Activated CD4-positive, alpha-beta memory T cell treated with anti-CD3 and anti-CD28 coated beads for 36 hours (primary cell): ENCODE measurements at places on chromosomes 4 and X.

DNA sequence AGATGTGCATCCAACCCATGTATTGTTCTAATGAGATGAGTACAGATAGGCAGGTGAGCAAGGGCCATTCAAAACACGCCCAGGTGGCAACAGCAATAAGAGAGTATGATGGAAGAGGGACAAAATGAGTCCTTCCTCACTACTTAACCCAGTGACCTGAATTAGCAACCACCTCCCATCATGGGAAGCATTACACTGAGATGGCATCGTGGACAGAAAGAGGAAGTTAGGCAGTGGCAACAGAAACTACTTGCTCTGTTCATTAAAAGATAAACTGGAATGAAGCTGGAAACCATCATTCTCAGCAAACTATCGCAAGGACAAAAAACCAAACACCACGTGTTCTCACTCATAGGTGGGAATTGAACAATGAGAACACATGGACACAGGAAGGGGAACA lies 17.2 kb downstream of the RXFP1 start:
- no peak for DNase-seq

- DNase-seq = no peak
Measured at GRCh38 chrX:44937606-44938005, 64.6 kb downstream of the KDM6A start.

DNA sequence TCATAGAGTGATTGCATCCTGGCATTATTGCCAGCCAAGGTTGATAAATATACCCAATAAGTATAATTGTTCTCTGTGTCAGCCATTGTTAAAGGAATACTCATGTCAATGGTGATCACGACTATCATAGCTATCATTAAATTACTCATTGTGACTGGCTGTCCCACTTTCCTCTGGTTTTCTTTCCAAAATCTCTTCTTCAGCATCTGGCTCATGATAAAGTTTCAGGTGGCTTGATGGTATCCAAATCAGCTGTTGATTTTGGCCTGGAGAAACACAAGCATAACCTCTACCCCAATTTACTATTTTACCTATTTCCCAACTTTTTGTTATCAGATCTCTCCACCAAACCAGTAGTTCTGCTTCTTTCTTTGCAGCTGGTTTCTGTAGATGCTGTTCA lies 67.1 kb upstream of the SPIN2A start:
- DNase-seq = no peak

DNA sequence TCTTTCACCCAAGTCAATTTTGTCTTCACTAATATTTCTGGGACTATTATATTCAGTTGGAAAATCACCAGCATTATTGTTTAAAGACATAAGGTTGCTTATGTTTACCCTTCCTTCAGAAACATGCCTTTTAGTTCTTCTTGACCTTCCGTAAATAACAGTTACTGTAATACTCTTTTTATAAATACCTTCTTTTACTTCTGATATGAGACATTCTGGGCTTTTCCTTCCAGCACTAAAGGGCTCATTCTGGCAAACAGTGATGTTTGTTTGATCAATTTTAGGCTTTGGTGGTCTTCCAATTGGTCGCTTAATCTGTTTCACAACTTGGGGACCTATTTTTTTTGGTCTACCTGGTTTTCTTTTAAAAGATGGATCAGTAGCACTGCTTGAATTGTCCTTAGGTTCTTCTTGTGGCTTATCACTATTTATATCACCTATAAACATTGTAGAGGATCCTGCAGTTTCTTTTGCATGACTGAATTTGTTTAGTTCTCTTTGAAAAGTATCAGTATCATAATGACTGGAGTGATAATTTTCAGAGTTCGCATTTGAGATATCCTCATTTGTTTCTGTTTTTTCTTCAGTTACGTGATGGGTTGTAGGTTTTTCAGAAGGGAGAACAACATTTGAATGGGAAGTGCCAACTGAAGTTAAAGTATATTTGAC lies 64.8 kb downstream of the NCAPG start:
- no peak for DNase-seq

- peak; percentile 57 for DNase-seq
Measured at GRCh38 chr4:81648576-81649275, 177.0 kb upstream of the RASGEF1B start.
